ENCODE measurements at places on chromosomes 7 and 10. TPM values are rescaled to one million over a fixed set of nuclear protein-coding genes. Genes with fewer than 3 reads are reported as not detected.

Gene SFRP4
- total RNA-seq = 0.16 TPM

Gene WDFY4
- total RNA-seq = not detected

Gene OR9A2
- not detected for total RNA-seq

Gene SPDYE18
- not detected for total RNA-seq

Gene INSYN2A
- total RNA-seq = 4.6 TPM

Gene RPEL1
- total RNA-seq = not detected

Gene LRMDA
- 0.19 TPM for total RNA-seq

Gene TWIST1
- total RNA-seq = 53.4 TPM

Gene ACTR1A
- total RNA-seq = 123 TPM

Gene CYP2C19
- total RNA-seq = not detected

Gene FGL2
- 0.16 TPM for total RNA-seq

Gene IDI2
- not detected for total RNA-seq

Gene TAS2R41
- total RNA-seq = not detected

Gene GPR26
- not detected for total RNA-seq

Gene ACBD7
- total RNA-seq = 0.86 TPM

Gene PTF1A
- not detected for total RNA-seq

Gene GFRA1
- 41.8 TPM for total RNA-seq

Gene ZSWIM8
- total RNA-seq = 164 TPM

Gene LRRD1
- not detected for total RNA-seq

Gene AS3MT
- total RNA-seq = 2.7 TPM

Gene OR2A14
- not detected for total RNA-seq

Gene ARHGEF5
- 4.1 TPM for total RNA-seq

Gene HOXA3
- not detected for total RNA-seq

Gene FXYD4
- total RNA-seq = not detected

Gene FAM180A
- 0.24 TPM for total RNA-seq

Gene EEF1AKMT2
- total RNA-seq = 21.9 TPM

Gene ABCB4
- not detected for total RNA-seq

Gene SPDYE2B
- total RNA-seq = not detected

Gene FERD3L
- total RNA-seq = not detected

Gene SCART1
- total RNA-seq = 4.8 TPM

Gene FGFBP3
- total RNA-seq = 3.7 TPM

Gene MAGI2
- 10.7 TPM for total RNA-seq

Gene C10orf67
- total RNA-seq = not detected

Gene KCND2
- 0.42 TPM for total RNA-seq

Gene MEOX2
- total RNA-seq = 24.5 TPM

Gene MSMB
- total RNA-seq = not detected

Gene FAM131B
- total RNA-seq = 18.4 TPM

Gene ADIRF
- total RNA-seq = not detected

Data from osteocyte (in vitro differentiated cells).